NCI-H1694 (cell line): ENCODE measurements at places on chromosomes 4 and X.

DNA sequence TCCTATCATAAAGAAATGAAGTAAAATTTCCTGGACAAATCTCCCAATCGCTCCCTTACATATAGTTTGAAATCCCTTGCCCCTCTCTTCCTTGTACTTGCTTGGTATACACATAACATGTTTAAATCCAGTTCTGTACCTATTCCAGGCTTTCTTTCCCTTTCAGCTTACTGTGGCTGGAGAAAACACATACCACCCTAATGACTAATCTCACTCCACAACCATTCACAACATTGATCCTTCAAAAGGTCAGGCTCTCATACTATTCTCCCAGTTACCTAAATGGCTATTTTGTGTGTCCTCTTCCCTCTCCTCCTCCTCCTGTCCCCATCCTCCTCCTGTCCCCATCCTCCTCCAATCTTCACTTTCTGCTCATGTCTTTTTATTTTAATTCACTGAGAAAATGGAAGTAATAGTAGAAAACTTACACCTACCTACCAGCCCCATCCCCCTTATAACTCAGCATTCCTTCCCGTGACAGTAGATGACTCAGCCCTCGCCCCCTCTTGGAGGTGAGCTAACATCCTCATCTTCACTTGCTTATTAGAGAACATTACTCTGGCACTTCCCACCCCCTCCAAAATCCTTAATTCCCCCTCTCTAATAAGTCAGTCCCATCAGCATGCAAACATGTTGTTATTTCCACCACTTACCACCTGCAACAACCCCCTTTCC is 77.5 kb downstream of the IL15 start:
- DNase-seq = no peak

DNA sequence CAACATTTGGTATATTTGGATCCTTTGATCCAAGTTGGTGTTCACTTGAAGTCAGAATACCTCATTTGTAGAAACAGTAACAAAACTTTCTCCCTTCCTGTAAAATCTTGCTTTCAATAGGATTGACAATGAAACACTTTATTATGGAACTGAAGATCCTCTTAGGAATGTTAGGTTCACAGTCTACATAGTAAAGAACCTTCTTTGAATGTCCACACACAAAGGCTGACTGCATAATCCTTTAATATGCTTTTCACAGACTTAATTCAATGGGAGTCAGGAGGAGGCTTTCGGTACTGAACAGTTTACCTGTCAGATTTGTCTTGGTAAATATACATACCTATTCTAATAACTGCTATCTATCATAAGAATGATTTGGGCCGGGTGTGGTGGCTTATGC is 188.5 kb downstream of the SPRY1 start:
- DNase-seq = no peak

- no peak for DNase-seq
Measured at GRCh38 chr4:8039290-8039689, 99.6 kb upstream of the AFAP1 start.

DNA sequence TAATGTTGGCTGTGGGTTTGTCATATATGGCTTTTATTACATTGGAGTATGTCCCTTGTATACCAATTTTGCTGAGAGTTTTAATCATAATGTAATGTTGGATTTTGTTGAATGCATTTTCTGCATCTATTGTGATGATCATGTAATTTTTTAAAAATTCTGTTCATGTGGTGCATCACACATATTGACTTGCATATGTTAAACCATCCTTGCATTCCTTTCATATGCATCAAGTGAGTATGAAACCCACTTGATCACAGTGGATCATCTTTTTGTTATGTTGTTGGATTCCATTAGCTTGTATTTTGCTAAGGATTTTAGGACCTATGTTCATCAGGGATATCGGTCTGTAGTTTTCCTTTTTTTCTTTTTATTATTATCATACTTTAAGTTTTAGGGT is 12.1 kb downstream of the HEPH start:
- no peak for DNase-seq

- DNase-seq = no peak
Measured at GRCh38 chr4:18973296-18973695, 951.7 kb upstream of the LCORL start.

DNA sequence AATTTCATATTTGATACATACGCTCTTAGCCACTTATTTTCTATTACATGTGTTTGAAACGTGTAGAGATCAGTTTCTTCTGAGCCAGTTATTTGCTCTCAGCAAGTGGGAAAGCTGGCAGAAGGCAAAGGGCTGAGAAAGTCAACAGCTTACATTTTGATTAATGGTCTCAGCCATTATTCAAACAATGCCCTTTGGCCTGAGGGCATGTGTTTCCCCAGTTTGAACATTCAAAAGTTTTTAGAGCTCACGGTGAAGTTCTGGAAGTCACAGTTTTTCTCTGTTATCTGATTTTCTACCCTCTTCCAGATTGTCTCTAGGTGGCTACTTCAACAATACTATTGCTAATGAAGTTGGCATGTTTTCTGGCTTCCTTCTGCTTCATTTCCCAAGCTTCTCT is 591.8 kb upstream of the CPEB2 start:
- no peak for DNase-seq

DNA sequence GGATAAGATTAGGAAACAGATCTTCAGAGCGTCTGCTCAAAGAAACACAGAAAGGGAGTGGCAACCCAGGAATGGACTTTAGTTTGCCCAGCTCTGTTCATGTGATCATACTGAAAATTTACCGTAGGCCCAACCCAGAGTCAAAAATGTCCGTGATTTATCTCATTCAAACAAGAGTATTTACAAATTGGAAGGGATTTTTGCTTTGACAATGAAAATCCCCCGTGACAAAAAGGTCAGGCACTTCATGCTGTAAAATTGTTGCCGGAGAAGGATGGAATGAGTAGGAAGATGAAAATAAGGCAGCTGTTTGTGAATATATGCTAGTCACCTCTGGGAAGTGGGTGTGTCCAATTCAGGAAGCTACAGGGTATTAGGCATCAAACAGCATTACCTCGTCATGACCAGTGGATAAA is 1.2 kb downstream of the SULT1B1 start:
- DNase-seq = no peak

DNA sequence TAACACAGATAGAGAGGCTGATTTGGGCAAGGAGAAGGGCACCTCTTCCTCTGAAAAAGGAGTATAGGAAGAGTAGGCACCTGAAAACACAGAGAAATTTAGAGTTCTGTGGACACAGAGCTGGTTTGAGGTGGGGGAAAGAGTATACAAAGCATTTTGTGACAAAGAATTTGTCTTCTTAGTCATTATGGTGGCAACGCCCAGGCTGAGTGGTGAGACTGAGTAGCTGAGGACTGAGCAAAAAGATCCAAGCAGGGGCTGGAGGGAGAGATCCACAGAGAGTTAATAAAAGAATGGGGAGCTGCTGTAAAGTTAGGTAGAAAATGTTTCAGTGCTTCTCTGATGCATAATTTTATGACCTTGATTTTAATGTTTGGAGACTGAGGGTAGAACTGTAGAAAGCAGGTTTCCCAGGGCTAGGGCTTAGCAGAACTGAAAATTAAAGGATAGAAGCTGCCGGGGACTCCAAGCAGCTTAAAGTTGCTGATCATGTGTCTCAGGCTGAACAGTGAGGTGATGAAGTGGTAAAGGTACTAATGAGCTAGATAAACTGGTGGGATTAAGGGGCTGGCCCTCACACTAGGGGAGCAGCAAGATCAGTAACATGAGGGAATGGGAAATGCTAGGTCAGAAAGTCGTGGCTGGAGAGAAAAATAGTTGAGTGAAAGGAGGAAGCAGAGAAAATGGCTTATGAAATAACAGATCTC is 118.9 kb downstream of the CEP44 start:
- DNase-seq = no peak

GRCh38 chrX:55107911-55108310 is 19.1 kb downstream of the PAGE2 start:
- DNase-seq = no peak

- DNase-seq = no peak
Measured at GRCh38 chr4:138821331-138821730, 194.2 kb upstream of the NOCT start.

DNA sequence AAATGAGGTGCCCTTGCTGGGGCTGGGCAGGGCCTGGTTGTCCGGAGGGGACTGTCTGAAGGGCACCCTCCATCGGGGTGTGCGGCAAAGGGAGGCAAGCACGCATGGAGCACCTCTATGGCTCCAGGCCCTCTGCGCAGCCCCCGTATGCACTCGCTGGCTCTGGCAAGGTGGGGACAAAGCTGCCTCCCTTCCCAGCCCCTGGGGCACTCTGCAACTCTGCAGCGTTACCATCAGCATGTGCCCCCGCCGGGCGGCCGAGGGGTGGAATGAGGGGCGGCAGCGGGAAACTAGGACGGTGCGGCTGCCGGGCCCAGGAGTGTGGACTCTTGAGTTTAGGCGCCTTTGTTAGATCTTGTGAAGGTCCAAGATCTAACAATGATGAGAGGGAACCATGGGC is 26.4 kb downstream of the TRMT44 start:
- DNase-seq = no peak

- peak; percentile 85 for DNase-seq
Measured at GRCh38 chr4:26803211-26803861, 57.3 kb upstream of the STIM2 start.

DNA sequence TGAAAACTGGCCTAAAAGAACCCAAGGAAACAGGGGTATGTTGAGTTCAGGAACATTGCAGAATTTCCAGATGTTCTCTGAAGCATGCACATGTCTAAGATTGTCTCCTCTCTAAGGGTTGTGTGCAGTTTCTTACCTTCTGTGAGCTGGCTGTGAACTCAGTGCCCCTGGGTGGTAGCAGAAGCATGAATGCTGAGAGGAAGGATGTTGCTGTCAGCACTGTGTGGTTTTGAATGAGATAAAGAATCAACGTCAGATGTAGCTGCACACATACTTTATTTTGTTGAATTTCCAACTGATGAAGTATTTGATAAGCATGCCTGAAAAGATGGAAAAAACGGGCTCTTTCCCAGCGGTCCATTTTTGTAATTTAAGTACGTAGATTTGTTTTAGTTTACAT is 23.8 kb upstream of the CD38 start:
- no peak for DNase-seq

GRCh38 chrX:110287605-110288004 is 30.3 kb downstream of the AMMECR1 start:
- no peak for DNase-seq

- no peak for DNase-seq
Measured at GRCh38 chrX:48616576-48616975, 19.3 kb downstream of the WDR13 start.

DNA sequence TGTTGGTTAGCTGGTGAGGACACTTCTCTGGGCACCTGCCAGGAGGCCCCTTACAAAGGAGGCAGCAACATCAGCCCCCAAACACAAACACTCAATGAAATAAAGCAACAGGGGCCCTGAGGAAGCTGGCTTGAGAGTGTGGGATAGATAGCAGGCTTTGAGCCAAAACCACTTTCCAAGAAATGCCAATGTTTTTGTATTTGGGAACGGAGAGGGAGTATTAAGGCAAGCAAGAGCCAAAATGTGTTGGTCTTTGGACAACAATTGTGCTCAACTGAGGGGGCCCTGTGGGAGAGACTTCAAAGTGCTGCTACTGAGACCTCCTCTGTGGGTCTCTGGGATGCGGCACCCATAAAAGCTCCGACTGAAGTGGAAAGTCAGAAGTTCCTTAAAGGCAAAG is 41.0 kb downstream of the RAI2 start:
- DNase-seq = no peak

- DNase-seq = no peak
Measured at GRCh38 chr4:70914000-70914399, 11.8 kb downstream of the MOB1B start.

DNA sequence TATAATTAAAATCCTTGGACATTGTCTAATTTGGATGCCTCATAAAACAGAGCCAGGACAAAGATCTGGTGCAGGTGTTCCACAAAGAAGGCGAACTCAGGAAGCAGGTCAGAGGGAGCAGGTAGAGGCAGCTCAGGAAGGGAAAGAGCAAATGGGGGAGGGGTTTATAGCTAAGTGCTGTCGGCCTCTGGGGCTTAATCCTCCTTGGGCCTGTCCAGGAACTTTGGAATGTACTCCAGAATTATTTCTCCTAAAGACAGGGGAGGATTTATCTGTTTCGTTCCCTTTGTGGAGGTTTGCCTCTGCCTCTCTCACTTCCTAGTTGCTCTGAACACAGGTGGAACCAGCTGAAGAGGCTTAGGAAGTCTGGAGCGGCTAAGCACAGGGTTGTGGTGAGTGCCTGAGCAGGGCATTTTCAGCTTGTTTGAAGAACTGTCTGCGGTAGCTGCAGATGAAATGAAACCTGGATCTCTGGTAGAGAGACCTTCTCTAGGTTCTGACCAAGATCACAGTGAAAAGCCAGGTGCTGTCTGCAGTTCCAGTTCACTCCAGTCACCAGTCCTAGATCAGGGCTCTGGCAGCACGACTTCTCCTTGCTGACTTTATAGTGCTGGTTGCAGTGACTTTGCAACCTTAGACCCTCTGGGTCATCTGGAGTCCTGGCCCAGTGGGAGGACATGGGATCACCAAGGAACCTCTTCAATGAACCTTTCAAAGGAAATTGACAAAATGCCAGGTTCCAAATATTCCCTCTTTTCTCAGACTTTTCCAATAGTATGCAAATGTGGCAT is 519.2 kb downstream of the PCDH10 start:
- no peak for DNase-seq

DNA sequence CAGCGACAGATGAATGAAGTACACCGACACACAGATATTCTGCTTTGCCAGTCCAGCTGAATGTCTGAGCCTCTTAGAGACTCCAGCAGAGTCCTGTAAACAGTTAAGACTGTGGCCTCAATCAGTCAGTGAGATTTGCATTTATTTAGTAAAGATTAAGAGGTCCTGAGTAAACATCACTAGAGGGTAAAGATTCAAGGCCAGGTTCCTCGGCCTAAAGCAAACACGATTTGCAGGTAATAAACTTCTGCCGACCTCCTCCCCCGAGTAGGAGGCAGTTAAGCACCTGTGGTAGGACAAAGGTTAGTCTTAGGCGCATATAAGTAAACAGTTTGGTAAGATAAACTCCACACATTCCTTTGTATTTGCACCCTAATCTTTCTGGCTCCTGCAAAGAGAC is 99.6 kb downstream of the CFAP47 start:
- DNase-seq = no peak

DNA sequence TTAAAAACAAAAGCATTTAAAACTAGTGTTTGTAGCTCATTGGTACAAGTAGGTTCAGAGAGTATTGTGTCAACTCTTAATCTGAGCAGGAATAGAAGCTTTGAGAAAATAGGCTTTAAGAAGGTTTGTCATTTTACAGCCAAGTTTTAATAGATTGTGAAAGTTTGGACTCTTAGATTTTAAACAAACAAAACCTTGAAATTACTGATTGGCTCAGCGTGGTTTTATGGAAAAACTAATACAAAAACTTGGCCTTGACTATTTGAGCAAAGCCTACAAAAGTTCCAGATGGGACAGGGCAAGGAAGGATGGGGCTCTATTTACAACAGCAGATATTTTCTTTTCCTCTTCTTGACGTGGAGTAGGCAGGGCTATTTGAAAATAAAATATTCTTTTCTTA is 16.5 kb downstream of the ZFX start:
- no peak for DNase-seq
